ENCODE measurements at places on chromosomes 2 and 18.

DNA sequence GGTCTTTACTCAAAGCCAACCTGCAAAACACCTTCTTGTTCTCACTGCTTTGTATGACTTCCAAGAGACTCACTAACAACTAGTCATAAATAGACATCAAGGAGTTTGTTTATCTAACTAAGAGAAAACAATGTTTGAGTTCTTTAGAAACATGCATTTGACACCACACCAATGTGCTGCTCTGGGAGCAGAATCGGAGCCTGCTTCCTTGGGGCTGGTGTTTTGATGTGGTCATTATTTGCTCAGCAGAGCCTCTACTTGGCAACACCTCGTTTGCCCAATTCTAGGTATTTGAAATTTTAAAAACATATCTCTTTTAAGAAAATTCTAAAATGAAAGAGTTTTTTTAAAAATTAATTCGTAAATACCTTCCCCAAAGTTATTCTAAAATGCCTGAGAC lies 167.5 kb downstream of the BCL2 start:
- no peak for DNase-seq

GRCh38 chr18:48402953-48403352 lies 6.2 kb downstream of the ZBTB7C start:
- DNase-seq = no peak

- DNase-seq = no peak
These were observed 289.7 kb upstream of the PARD3B start for GRCh38 chr2:204255526-204255925.

DNA sequence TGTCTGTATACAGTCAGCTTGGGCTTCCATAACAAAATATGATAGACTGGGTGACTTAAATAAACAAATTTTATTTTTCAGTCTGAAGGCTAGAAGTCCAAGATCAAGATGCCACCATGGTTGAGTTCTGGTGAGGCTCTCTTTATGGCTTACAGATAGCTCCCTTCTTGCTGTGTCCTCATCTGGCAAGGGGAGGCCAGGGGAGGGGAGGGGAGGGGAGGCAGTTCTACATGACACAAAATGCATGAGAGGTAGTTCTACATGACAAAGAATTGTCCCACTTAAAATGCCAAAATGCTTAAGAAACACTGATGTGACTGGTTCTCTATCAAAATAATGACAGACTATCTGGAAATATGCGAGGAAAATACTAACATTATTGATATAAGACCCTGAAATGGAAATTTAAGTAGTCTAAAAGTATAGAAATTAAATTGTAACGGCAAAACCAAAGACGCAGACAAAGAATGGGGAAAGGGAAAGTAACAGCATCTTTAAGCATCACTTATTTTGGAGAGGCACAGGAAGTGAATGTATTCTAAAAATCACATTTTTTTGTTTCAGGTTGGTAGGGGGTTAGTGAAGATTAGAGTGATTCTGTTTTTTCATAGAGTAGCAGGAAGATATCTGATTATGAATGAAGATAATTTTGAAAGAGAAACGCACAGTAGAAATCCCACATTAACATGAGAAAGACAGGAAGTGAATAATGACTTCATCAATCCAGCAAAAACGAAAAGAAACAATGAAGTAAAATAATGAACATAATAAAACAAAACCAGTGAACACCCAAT lies 131.4 kb downstream of the STRN start:
- DNase-seq = no peak

GRCh38 chr18:49862656-49863385 lies 49.5 kb upstream of the ACAA2 start:
- DNase-seq = peak; percentile 94

DNA sequence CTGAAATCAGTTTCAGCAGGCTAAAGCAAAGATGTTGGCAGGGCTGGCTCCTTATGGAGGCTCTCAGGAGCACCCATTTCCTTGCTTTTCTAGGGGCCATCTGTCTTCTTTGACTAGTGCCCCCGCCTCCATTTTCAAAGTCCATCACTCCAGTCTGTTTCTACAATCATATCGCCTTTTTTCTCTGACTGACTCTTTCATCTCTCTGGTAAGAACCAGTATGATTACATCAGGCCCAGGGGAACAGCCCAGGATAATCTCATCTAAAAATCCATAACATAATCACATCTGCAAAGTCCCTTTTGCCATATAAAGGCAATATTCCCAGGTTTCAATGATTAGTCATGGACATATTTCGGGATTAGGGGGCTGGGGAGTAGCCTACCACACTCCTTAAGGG lies 57.0 kb downstream of the CUL3 start:
- DNase-seq = no peak

- DNase-seq = no peak
These were observed 188.7 kb downstream of the RTP5 start for GRCh38 chr2:242058116-242058680.

DNA sequence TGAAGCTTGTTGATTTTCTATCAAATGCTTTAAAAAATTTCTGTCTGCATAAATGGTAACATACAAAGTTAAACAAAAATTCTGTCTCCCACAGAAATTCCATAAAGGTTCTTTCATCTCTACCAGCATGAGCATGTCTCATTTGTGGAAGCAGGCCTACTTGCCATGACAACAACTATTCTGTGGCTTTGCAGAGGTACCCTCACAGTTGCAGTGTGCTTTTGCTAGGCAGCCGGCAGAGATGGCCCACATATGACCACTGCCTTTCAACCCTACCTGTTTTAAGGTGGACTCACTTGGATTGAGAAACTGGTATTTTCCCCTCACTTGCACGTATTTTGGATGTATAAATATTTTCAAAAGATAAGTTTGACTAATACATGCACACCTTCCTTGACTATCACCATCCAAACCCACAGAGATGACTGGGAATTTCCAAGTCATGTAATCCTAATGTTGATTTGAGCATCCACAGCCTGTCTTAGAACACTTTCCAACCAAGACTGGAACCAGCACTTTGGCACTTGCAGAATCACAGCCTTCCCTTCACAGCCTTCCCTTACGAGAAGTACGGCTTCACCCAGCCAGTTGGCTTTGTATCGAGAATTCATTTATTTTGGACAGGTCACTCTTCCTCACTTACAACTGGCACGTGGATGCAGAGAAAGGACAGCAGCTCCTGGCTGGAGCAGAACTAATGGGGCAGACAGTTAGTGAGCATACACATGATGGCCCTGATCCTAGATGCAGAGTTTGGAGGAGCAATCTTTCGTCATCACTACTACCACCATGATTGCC lies 9.3 kb upstream of the FHL2 start:
- no peak for DNase-seq

- no peak for DNase-seq
These were observed 7.0 kb upstream of the NUP35 start for GRCh38 chr2:183117226-183117625.

DNA sequence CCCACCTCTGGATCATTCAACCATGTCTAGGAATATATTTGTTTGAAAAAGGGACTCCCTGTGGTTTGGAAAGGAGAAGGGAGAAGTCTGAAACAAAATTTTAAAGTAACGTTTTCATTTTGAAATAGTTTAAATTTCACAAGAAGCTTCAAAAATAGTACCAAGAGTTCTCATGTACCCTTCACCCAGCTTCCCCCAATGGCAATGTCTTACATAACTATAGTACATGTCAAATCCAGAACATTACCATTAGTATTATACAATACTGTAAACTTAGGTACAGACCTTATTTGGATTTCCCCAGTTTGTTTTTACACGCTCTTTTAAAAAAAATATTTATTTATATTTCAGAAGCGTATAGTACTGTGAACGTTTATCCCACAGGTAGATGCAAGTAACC lies 4.0 kb upstream of the LYG2 start:
- no peak for DNase-seq

DNA sequence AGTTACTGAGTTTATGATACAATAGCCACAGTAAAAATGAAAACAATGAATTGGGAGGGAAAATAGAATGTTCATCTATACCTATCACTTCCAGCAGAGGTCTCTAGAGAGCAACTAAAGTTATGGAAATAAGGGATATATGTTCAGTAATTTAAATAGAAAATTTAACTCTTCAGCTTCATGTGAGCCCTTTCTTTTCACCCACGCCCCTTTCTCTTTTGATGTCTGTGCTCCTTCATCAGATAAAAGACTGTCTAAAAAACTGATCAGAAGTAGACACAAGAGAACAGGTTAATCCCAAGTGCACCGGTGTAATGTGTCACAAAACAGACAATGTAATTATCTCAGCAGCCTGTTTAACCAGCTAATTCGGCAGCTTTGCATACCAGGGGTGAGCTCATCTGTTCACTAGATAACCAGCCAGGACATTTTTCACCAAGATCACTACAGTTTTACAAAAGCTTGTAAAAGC lies 238.5 kb upstream of the ERBB4 start:
- peak; percentile 23 for DNase-seq

- DNase-seq = no peak
These were observed 104.6 kb downstream of the SP3 start for GRCh38 chr2:173860566-173860965.

DNA sequence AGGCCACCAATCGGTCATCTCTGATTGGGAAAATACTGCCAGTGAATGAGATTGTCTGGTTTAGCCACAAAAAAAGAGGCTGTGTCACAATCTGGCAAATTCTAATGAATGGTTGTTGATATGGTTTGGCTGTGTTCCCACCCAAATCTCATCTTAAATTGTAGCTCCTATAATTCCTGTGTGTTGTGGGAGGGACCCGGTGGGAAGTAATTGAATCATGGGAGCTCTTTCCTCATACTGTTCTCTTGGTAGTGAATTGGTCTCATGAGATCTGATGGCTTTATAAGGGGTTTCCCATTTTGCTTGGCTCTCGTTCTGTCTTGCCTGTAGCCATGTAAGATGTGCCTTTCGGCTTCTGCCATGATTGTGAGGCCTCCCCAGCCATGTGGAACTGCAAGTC lies 838.3 kb downstream of the SLC4A3 start:
- no peak for DNase-seq

DNA sequence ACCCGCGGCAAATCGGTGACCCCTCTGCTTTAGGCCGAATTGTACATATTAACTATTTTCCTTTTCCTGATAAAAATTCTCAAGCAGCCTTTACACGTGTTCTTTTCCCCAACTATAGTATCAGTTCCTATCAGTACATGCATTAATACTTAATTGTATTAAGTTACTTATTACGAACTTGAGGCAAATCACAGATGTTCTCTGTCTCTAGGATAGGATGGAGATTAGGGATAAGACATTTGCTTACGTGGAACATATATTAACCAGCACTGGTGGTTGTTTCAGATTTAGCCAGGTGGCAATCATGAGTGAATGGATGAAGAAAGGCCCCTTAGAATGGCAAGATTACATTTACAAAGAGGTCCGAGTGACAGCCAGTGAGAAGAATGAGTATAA lies 675 bp downstream of the GEMIN6 start:
- DNase-seq = peak; percentile 1

GRCh38 chr2:65799141-65799854 lies 366.9 kb upstream of the SPRED2 start:
- DNase-seq = no peak

DNA sequence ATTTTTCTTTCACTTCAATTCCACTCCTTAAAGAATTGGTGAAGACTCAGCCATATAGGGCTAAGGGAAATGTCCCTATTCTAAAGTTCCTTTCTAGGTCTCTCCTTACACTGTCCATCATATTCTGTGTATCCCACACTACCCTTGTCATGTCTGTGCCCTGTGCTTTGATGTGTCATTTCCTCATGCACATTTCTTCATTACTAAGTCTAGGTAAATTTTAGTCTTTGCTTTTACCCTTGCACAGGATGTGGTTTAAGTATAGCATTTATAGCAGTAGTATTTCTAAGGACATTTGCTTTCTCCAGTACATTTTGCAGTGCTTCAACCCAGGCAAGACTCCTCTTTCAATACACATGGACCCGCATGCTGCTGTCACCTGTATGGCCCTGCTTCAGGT lies 221.5 kb upstream of the ACVR2A start:
- DNase-seq = no peak

GRCh38 chr2:61876400-61876799 lies 12.1 kb downstream of the CCT4 start:
- no peak for DNase-seq

DNA sequence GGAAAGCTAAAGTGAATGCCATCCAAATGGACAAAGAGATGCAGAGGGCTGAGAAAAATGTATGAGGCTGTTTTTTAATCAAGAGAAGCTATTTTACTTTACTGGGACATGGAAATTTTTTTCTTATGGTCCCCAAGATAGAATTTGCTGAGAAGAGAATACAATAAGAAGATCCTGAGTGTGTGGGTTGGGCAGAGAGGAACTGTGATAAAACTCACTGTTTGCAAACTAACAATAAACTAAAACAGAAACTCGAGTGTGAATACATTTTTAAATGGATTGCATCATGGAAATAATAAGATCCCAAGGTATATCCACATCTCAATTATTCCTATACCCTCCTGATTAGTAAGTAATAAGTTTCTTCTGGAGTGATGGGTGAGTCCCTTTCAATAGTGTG lies 4.4 kb downstream of the NEB start:
- no peak for DNase-seq

DNA sequence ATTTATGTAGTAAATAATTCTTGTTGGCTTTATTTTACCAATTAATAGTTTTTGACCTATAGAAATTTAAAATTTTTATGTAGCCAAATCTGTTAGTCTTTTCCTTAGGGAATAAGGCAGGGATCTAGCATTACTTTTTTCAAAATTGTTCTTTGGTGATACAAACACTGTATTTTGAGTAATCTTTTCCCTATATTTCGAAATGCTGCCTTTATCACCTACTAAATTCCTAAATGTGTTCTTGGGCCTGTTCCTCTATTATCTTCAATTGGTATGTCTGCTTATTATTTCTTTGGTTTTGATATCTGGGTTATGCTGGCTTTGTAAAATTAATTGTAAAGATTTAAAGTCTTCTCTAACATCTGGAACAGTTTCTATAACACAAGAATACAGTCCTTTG lies 87.5 kb downstream of the DYSF start:
- DNase-seq = no peak

DNA sequence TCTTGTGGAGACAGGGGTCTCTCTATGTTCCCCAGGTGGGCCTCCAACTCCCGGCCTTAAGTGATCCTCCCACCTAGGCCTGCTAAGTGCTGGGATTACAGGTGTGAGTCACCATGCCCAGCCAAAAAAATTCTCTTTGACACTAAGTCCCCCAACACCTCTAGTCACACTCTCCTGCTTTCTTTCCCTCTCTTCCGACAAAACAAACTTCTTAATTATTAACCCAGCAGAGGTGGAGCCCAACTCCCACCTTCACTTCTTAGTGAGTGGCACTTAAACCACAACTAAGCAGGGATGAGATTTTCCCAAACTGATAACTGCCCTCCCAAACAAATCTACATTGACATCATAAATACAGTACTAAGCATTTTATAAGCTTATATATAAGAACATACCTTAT lies 60.5 kb upstream of the PMAIP1 start:
- no peak for DNase-seq

Data from G401 (cell line).